ENCODE measurements at places on chromosomes 3 and 15.

DNA sequence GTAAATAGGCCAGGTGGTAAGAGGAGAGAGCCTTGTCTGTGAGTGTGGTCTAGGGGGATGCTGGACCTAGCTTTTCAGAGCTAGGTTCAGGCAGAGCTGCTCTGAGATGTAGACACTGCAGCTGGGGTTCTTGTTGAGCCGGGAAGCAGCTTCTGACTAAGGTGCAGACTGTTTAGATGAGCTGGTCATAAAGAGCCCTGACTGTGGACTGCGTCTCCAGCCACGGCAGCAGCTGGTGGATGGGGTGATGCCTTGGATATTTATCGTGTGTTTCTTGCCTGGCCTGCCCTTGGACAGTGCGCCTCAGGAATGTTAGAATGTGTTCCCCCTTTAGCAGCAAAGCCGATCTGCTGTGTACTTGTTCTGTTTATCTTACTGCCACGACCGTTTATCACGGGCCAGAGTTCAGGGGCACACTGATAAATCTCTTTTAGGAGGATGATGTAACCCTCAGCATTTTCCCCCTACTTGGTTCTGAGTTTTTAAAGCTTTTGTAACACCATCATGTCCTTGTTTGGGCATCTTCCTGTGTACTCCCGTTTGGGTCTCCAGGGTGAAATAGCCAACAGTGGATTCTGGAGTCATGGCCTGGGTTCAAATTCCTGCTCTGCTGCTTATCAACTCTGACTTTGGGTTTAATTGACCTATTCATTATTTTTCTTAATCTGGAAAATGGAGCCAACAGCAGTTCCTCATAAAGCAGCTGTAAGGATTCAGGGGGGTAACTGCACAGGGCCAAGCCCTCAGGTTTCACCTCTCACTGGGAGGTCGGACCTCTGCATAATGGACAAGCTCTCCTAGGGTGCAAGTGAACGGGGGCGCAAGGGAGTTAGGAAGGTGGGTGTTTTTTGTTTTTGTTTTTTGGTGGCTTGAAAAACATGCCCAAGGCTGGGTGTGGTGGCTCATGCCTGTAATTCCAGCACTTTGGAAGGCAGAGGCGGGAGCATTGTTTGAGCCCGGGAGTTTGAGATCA lies 51.4 kb downstream of the FLNB start:
- H3K4me3 ChIP-seq, result no peak overlapping the region
- H3K4me1 ChIP-seq, result peaks cover 4% of the 10 kb centered on the region
- no peak for DNase-seq
- no peaks in the 10 kb centered on the region for H3K27me3 ChIP-seq
- H3K27ac ChIP-seq, result no peak overlapping the region

DNA sequence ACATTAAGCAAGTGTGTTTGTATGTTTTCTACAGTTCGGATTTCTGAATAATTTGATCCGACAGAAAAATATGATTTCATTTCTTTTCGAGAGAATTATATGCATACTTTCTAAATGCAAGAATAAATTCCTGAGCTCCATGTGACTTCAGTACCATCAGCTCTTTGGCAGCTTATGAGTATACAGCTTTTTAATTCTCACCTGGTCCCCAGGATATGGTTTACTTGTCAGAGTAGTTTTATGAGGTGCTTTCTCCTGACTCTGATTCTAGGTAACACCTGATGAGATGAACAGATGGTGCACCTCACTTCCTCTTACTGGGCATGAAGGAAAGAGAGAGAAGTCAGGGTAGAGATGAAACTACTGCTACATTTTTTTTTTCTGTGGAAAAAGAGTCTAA lies 3.1 kb downstream of the HGD start:
- no peaks in the 10 kb centered on the region for H3K36me3 ChIP-seq
- H3K4me1 ChIP-seq, result no peaks in the 10 kb centered on the region
- H3K4me3 ChIP-seq, result no peak overlapping the region
- no peaks in the 10 kb centered on the region for H3K27me3 ChIP-seq
- no peak overlapping the region for H3K27ac ChIP-seq

- no peaks in the 10 kb centered on the region for H3K4me1 ChIP-seq
- no peaks in the 10 kb centered on the region for H3K36me3 ChIP-seq
- no peak overlapping the region for H3K27ac ChIP-seq
- no peak for DNase-seq
- peaks cover 2% of the 10 kb centered on the region for H3K27me3 ChIP-seq
- no peak overlapping the region for H3K4me3 ChIP-seq
These were observed 572.7 kb downstream of the NLGN1 start for GRCh38 chr3:173970281-173970680.

GRCh38 chr3:139620438-139620837 lies 57.3 kb downstream of the NMNAT3 start:
- H3K4me3 ChIP-seq, result no peak overlapping the region
- H3K27ac ChIP-seq, result no peak overlapping the region
- no peak for DNase-seq
- H3K27me3 ChIP-seq, result no peaks in the 10 kb centered on the region
- no peaks in the 10 kb centered on the region for H3K4me1 ChIP-seq
- no peaks in the 10 kb centered on the region for H3K36me3 ChIP-seq

- H3K4me3 ChIP-seq, result no peak overlapping the region
- no peak for DNase-seq
- no peak overlapping the region for H3K27ac ChIP-seq
These were observed 164.7 kb upstream of the UBE2E2 start for GRCh38 chr3:23038471-23038870.

- no peak for DNase-seq
- peaks cover 4% of the 10 kb centered on the region for H3K27me3 ChIP-seq
- H3K4me1 ChIP-seq, result no peaks in the 10 kb centered on the region
- H3K4me3 ChIP-seq, result no peak overlapping the region
These were observed 528.7 kb downstream of the SOX2 start for GRCh38 chr3:182240474-182240873.

DNA sequence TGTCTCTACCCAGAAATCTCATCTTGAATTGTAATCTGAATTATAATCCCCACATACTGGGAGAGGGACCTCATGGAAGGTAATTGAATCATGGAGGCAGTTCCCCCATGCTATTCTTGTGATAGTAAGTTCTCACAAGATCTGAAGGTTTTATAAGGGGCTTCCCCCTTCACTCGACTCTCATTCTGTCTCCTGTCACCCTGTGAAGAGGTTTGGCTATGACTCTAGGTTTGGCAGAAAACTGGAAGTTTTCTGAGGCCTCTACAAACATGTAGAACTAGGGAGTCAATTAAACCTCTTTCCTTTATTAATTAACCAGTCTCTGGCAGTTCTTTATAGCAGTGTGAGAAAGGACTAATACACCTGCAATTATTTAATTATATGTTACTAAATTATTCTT lies 125.2 kb upstream of the TGFBR2 start:
- peaks cover 13% of the 10 kb centered on the region for H3K4me1 ChIP-seq
- DNase-seq, result no peak
- peaks cover 18% of the 10 kb centered on the region for H3K36me3 ChIP-seq
